ENCODE measurements at places on chromosomes 5 and 9.

DNA sequence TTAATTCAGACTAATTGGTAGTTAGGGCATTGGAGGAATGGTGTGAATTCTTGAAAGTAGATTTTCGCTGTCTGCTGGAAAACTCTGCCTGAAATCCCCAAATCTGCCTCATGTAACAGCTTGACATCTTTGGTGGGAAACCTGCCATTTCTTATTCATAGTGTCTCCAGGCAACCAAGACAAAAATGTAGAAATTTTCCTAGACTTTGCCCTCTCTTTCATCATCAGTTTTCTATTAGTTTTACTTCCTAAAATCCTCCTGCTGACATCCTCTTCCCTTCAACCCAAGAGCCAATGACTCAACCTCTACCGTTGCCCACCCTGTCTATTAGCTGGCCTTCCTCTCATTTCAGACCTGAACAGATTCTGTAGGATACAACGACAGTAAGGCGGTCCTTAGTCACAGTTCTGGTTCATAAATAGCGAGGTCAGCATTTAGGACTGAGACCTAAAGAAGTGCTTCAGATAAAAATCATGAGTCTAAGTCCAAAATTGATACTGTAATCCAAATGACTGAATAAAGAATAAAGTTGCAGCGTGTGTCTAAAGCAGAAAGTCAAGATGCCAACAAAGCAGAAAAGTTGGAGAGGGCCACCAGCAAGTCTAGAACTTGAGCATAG, 133.9 kb downstream of the MUSK start:
- H3K27me3 ChIP-seq, result no peaks in the 10 kb centered on the region
- H3K4me1 ChIP-seq, result no peaks in the 10 kb centered on the region
- H3K27ac ChIP-seq, result no peak overlapping the region
- H3K4me3 ChIP-seq, result no peak overlapping the region
- no peaks in the 10 kb centered on the region for H3K36me3 ChIP-seq

- H3K36me3 ChIP-seq, result no peaks in the 10 kb centered on the region
- H3K4me3 ChIP-seq, result no peak overlapping the region
- H3K27ac ChIP-seq, result no peak overlapping the region
- H3K27me3 ChIP-seq, result no peaks in the 10 kb centered on the region
- no peaks in the 10 kb centered on the region for H3K4me1 ChIP-seq
Observed at GRCh38 chr9:106032978-106033377, 338.6 kb downstream of the TMEM38B start.

DNA sequence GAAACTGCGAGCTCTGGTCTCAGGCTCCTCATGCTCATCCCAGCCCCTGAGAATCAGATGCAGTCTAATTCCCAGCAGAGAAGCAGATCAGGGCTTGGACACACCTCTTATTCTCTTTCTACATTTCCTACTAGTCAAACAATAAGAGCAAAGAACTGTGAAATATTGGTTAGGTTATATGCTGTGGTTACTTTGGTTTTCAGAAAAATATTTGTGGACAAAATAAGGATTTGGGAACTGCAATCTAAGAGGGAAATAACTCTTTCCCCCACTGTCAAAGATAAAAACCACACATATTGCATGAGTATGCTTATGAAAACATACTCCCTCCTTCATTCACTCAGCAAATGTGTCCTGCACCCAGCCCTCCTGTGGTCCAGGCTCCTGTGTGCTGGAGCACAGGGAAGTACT, 164.5 kb upstream of the S1PR3 start:
- H3K27ac ChIP-seq, result no peak overlapping the region
- H3K27me3 ChIP-seq, result peaks cover 91% of the 10 kb centered on the region
- no peak for DNase-seq
- H3K4me3 ChIP-seq, result no peak overlapping the region
- H3K4me1 ChIP-seq, result no peaks in the 10 kb centered on the region

GRCh38 chr9:134189145-134189469, 24.7 kb upstream of the RNU6ATAC start:
- DNase-seq, result no peak
- H3K27me3 ChIP-seq, result no peaks in the 10 kb centered on the region
- H3K36me3 ChIP-seq, result no peaks in the 10 kb centered on the region
- peak overlapping the region; percentile 47 for H3K27ac ChIP-seq
- H3K4me1 ChIP-seq, result peaks cover 19% of the 10 kb centered on the region

DNA sequence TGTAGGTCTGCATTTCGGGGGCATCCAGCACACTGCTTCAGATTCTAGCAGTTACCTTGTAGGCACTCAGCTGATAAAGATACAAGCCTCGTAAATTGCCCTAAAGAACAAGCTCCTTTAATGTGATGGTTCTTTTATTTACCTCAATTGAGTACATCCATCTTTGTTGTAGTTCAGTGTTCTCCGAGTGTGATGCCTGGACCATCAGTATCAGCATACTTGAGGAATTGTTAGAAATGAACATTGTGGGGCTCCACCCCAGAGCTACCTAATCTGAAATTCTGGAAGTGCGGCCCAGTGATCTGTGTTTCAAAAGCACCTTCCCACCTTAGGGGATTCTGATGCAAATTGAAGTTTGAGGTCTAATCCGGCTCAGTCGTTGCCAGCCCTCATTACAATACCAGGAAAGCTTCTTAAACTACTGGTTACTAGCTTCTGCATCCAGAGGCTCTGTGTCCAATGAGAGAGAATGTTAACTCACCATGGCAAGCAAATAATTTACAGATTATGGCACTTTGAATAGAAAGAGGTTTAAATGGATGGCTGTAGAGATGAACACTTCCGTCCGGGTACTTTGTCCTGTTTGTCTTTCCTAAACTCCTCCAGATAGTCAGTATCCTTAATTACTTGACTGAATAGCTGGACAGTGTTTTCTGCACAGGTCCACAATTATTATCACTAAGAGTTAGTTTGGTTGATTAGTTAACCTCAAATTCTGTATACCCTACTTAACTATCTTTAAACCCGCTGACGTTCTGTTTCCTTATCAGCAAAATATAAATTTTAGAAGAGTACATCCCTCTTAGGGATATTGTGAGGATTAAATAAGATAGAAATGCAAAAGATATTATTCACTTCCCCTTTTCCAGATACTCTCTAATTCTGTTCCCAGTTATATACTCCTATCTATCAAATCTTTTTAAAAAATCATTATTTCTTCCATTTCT, 47.9 kb downstream of the RAI14 start:
- no peaks in the 10 kb centered on the region for H3K4me1 ChIP-seq
- H3K36me3 ChIP-seq, result no peaks in the 10 kb centered on the region
- H3K27ac ChIP-seq, result no peak overlapping the region
- DNase-seq, result no peak

DNA sequence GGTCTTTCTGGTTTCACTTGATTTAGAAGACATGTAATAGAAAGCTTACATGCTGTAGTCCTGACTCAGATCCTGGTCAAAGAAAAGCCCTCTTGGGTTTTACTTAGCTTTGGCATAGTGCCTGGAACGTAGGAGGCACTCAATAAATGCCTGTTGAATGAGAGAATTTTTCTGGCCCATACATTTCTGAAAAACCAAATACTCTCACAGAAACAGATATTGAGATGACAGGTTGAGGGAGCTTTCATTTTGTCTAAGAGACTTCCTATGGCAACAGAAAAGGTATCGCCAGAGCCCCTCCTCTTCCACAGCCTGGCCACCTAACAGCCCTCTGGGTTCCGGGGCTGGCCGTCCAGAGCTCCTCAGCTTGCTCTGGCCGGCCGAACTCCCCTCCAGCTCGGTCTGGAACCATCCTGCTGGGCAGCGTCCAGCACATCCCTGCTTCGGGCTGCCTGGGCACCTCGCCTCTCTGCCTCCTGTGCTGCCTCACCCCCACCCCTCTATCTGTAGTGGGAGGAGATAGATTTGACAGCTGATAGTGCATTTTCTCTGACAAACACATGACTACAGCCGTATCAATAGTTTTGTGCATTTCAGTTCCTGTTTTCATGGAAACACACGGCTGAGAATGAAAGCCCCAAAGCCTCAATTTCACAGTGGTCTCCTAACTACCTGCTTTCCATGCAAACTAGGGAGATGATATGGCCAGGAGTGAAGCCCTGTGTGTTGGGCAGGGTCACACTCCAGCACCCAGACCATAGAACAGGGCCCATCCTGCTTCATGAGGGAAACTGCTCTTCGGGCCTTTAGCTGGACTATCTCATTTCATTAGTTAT, 1.1 kb downstream of the IL4 start:
- H3K4me1 ChIP-seq, result no peaks in the 10 kb centered on the region
- H3K27me3 ChIP-seq, result no peaks in the 10 kb centered on the region
- no peak for DNase-seq
- H3K36me3 ChIP-seq, result no peaks in the 10 kb centered on the region
- H3K27ac ChIP-seq, result no peak overlapping the region

DNA sequence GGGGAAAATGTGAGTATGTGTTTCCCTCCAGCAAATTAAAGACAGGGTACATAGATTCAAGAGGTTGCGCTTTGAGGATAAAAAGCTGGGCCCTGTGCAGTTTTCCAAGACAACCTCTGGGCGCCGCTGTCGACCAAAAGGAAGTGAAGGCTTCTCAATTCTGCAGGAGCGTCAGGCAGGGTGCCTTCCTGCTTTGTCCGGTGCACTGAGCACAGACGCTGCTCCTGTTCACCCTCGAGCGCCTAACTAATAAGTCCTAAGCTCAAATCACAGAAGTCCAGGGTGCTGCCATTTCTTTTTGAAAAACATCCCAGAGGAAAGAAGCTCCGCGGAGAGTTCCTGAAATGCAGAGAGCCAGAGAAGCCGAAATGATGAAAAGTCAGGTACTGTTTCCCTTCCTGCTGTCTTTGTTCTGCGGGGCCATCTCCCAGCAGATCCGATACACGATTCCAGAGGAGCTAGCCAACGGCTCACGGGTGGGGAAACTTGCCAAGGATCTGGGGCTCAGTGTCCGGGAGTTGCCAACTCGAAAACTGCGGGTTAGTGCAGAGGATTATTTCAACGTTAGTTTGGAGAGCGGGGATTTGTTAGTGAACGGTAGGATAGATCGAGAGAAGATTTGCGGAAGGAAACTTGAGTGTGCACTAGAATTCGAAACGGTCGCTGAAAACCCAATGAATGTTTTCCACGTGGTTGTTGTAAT, at the start of gene PCDHGB1:
TSS of gene PCDHGB1 (plus strand) at position 183 of the 703 bp plus-strand sequence. CDS start at position 345, 162 bp downstream.
- DNase-seq, result no peak
- H3K27ac ChIP-seq, result no peak within 1 kb of the TSS
- H3K4me3 ChIP-seq, result no peak within 1 kb of the TSS

DNA sequence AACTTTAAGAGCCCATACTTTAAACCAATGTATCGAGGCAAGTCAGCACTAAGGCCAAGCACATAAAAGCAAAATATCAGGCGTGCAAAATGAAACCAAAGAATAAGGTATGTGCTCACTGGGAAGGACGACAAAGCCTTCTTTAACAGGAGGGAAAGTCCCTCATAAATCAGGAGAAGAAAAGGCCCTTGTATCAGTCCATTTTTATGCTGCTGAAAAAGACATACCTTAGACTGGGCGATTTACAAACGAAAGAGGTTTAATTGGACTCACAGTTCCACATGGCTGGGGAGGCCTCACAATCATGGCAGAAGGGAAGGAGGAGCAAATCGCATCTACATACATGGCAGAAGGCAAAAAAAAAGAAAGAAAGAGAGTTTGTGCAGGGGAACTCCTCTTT, 68.9 kb downstream of the UBE2QL1 start:
- no peak overlapping the region for H3K27ac ChIP-seq
- DNase-seq, result no peak
- no peak overlapping the region for H3K4me3 ChIP-seq

- DNase-seq, result no peak
- no peak overlapping the region for H3K4me3 ChIP-seq
- H3K36me3 ChIP-seq, result no peaks in the 10 kb centered on the region
- H3K27ac ChIP-seq, result no peak overlapping the region
- no peaks in the 10 kb centered on the region for H3K4me1 ChIP-seq
Observed at GRCh38 chr5:42495914-42496313, 72.7 kb downstream of the GHR start.

DNA sequence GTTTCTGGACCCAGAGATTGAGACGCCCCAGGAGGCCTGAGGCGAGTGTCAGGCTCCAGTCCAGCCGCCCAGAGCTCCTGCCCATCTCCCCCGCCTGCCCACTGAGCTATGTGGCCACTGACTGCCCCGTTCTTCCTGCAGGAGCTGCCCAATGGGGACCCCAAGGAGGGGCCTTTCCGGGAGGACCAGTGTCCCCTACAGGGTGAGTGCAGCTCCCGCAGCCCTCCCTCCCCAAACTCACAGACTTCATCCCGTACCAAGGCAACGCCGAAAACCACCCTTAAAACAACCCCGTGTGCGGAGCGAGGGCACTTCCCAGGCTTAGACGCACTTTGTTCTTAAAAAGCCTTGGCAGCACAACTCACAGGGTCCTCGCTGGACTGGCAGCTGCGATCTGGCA, 23.4 kb downstream of the NKD2 start:
- H3K4me1 ChIP-seq, result peaks cover 5% of the 10 kb centered on the region
- peaks cover 10% of the 10 kb centered on the region for H3K27me3 ChIP-seq
- no peak overlapping the region for H3K4me3 ChIP-seq
- no peaks in the 10 kb centered on the region for H3K36me3 ChIP-seq
- DNase-seq, result no peak

DNA sequence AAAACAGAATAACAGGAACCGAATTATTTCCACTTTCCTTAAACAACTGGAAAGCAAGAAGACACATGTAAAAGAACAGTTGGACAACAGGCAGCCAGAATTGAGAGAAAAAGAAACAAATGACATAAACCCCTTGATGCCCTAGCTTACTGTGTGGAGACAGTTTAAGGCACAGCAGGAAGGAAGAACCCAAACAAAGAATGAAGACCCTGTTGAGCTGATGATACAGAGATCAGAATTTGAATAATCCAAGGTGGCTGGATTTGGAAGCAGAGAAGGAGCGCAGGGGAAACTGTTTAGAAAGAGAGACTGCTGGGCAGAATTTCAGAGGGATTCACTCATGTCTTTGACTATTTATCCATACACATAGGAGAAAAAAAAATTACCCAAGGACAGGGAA, 316.3 kb upstream of the POU5F2 start:
- H3K4me1 ChIP-seq, result peaks cover 12% of the 10 kb centered on the region
- no peak for DNase-seq

GRCh38 chr5:113217619-113218184, 217.1 kb downstream of the TSSK1B start:
- no peaks in the 10 kb centered on the region for H3K27me3 ChIP-seq
- no peaks in the 10 kb centered on the region for H3K36me3 ChIP-seq
- no peak overlapping the region for H3K4me3 ChIP-seq
- DNase-seq, result no peak

- peaks cover 9% of the 10 kb centered on the region for H3K27me3 ChIP-seq
- no peak overlapping the region for H3K27ac ChIP-seq
- H3K36me3 ChIP-seq, result no peaks in the 10 kb centered on the region
Observed at GRCh38 chr5:90227683-90228082, 181.9 kb downstream of the CETN3 start.

GRCh38 chr5:67453111-67453905, 256.7 kb upstream of the CD180 start:
- no peak overlapping the region for H3K27ac ChIP-seq
- H3K4me1 ChIP-seq, result no peaks in the 10 kb centered on the region
- H3K27me3 ChIP-seq, result peaks cover 2% of the 10 kb centered on the region
- no peak overlapping the region for H3K4me3 ChIP-seq
- DNase-seq, result no peak
- H3K36me3 ChIP-seq, result no peaks in the 10 kb centered on the region

GRCh38 chr9:3125602-3126405, 281.9 kb upstream of the PUM3 start:
- no peaks in the 10 kb centered on the region for H3K4me1 ChIP-seq
- DNase-seq, result no peak
- peaks cover 18% of the 10 kb centered on the region for H3K27me3 ChIP-seq
- H3K36me3 ChIP-seq, result no peaks in the 10 kb centered on the region
- H3K27ac ChIP-seq, result no peak overlapping the region
- no peak overlapping the region for H3K4me3 ChIP-seq

Measured in naive thymus-derived CD8-positive, alpha-beta T cell (primary cell).